Aorta (tissue), 5 donors: ENCODE measurements at places on chromosomes 4 and X. TPM values are rescaled to one million over a fixed set of nuclear protein-coding genes. Genes with fewer than 3 reads are reported as not detected.

The CLDN22 gene
- polyA plus RNA-seq = not detected

The MAGEE1 gene
- 4.6 TPM for polyA plus RNA-seq

The ITGB1BP2 gene
- 10.8 TPM for polyA plus RNA-seq

The CENPVL3 gene
- not detected for polyA plus RNA-seq

The PABPC1L2B gene
- not detected for polyA plus RNA-seq

The ALAS2 gene
- not detected for polyA plus RNA-seq

The SPP1 gene
- polyA plus RNA-seq = 89.2 TPM

The DKC1 gene
- polyA plus RNA-seq = 31.9 TPM

The FAM9C gene
- polyA plus RNA-seq = not detected

The TMSB15B gene
- polyA plus RNA-seq = 22.7 TPM

The OPN1MW gene
- not detected for polyA plus RNA-seq

The TRAM1L1 gene
- polyA plus RNA-seq = 1.3 TPM
